ENCODE measurements at places on chromosomes 4 and X.

- DNase-seq = no peak
Measured at GRCh38 chrX:121864561-121864960, 817.2 kb downstream of the GLUD2 start.

- no peak for DNase-seq
Measured at GRCh38 chr4:182354867-182355266, 111.7 kb downstream of the TENM3 start.

- no peak for DNase-seq
Measured at GRCh38 chrX:9738151-9738550, 27.5 kb downstream of the GPR143 start.

GRCh38 chrX:41881166-41881565, 42.2 kb downstream of the CASK start:
- DNase-seq = no peak

GRCh38 chr4:189845145-189845846, 95.4 kb upstream of the FRG1 start:
- DNase-seq = no peak

- peak; percentile 38 for DNase-seq
Measured at GRCh38 chrX:49155243-49155899, 7.2 kb upstream of the MAGIX start.

GRCh38 chrX:108064613-108065012, 19.7 kb downstream of the VSIG1 start:
- no peak for DNase-seq

GRCh38 chrX:46788902-46789301, 30.0 kb upstream of the SLC9A7 start:
- DNase-seq = no peak

DNA sequence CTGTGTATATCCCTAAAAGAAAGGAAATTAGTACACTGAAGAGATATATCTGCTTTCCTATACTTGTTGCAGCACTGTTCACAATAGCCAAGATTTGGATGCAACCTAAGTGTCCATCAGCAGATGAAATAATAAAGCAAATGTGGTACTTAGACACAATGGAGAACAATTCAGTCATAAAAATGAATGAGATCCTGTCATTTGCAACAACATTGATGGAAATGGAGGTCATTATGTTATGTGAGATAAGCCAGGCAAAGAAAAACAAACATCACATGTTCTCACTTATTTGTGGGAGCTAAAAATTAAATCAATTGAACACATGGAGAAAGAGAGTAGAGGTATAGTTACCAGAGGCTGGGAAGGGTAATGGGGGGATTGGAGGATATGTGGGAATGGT, 611.9 kb downstream of the STPG2 start:
- DNase-seq = no peak

DNA sequence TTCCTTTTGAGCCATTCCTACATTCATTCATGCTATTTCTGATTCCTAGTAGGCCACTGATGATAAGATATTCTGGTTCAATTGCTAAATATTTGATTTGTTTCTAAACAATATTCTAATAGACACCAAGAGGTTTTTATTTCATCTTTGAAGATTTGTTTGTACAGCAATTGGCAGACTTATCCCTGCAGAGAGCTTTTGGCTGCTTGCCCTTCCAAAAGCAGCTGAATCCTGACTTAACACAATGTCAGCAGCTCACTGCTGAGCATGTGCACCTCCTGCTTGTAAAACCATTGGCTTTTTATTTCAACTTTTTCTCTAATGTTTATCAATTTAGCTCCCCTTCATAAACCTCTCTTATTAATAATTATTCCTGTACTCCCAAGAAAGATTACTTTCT, 45.3 kb downstream of the MMRN1 start:
- DNase-seq = no peak

- DNase-seq = no peak
Measured at GRCh38 chrX:77622233-77622632, 163.8 kb downstream of the ATRX start.

- no peak for DNase-seq
Measured at GRCh38 chr4:101973361-101973760, 182.8 kb downstream of the BANK1 start.

DNA sequence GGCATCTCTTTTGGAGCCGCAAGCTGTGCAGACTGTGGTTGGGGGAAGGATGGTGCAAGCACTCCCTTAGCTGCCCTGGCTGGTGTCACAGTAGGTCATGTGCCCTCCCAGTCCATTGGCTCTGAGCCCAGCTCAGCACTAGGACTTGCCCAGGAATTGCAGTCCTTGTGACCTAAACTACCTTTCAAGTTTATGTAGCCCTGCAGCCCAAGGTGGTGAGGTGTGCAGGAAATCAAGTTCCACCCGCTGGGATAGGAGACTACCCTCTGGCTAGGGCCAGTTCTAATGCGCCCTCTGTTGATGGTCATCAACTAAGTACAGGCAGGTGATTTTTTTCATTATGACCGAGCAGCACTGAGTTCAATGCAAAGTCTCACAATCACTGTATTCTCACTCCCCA, 335.2 kb downstream of the UBE2NL start:
- no peak for DNase-seq

DNA sequence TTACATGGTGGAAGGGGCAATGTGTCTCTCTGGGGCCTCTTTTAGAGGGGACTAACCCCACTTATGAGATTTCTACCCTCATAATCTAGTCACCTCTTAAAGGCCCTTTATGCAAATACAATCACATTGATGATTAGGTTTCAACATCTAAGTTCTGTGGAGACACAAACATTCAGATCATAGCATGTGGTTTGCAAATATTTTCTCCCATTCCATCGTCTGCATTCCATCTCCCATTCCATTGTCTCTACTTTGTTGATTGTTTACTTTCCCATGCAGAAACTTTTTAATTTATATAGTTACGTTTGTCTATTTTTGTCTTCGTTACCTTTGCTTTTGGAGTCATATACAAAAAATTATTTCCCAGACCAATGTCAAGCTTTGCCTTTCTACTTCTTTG, 927.5 kb upstream of the INTU start:
- no peak for DNase-seq

- DNase-seq = no peak
Measured at GRCh38 chr4:183321516-183321915, 710 bp downstream of the CLDN24 start.

GRCh38 chr4:76943129-76943620, 6.4 kb upstream of the SEPTIN11 start:
- DNase-seq = no peak

DNA sequence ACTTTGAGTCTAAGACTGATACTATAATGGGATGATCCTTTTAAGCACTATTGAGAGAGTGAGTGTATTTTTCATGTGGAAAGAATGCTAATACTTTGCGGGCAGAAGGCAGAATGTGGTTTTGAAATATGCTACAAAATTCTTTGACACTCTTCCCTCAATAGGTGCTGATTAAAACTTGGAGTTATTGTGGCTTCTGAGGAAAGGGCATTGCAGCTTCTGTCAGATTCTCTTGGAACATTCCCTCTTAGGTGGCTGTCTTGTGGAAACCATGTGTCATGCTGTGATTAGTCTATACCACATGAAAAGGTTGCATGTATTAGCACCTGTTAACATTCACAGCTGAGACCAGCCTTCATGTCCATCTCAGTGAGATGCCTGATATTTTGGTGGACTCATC, 547.0 kb downstream of the STIM2 start:
- DNase-seq = no peak

GRCh38 chr4:80268936-80269335, 2.5 kb downstream of the FGF5 start:
- no peak for DNase-seq

DNA sequence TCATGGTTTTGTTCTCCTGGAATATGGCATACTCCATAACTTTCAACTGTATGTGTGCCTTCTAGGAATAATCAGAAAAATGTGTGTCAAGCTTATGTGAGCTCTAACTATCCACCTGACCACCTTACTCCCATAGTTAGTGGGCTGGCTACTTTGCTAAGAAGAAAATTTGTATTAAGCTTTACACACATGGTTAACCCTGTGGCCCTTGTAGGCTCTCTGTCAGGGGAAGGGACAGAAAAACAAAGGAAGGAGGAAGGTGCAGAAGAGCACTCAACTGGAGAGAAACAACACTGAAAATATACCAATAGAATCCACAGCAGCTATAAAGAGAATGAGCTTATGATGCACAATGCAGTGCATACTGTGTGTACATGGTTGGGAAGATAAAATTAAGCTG, 84.6 kb downstream of the PPP3CA start:
- no peak for DNase-seq

GRCh38 chr4:2305766-2306501, 44.0 kb upstream of the MXD4 start:
- no peak for DNase-seq

DNA sequence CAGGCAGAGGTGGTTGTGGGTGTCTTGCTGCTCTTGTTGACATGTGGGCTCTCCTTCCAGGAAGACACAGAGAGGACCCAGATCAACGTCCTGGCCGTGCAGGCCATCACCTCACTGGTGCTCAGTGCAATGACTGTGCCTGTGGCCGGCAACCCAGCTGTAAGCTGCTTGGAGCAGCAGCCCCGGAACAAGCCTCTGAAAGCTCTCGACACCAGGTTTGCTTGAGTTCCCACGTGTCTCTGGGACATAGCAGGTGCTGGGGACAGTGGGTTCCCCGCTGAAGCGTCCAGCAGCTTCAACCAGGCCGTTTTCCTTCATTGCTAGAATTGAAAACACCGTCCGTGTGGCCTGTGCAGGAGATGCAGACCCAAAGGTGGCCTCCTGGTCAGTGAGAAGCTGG, 25.6 kb upstream of the MSANTD1 start:
- peak; percentile 46 for DNase-seq

- no peak for DNase-seq
Measured at GRCh38 chr4:125639182-125639621, 324.4 kb downstream of the FAT4 start.

GRCh38 chrX:88988796-88989195, 241.8 kb downstream of the CPXCR1 start:
- no peak for DNase-seq

DNA sequence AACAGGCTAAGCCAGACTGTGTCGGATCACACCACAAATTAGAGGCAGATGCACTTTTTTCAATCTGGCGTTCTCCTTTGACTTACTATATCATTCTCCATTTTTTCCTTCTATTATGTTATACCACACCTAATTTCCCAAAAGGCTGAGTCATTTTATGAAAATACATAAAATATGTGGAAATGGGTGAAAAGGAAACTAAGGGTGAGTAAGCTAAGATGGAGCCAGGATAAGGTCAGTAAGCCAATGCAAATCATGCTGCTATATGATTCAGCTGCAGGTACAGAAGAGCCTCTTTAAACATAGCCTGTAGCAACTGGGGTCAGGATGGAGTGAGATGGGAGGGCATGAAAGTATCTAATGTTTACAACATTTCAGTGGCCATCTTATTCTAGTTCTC, 94.0 kb upstream of the TEX13A start:
- no peak for DNase-seq

- no peak for DNase-seq
Measured at GRCh38 chr4:3875466-3875865, 109.3 kb downstream of the ADRA2C start.

- no peak for DNase-seq
Measured at GRCh38 chrX:76420237-76420636, 7.3 kb upstream of the MAGEE1 start.

- DNase-seq = no peak
Measured at GRCh38 chr4:16029262-16029661, 54.6 kb downstream of the PROM1 start.

DNA sequence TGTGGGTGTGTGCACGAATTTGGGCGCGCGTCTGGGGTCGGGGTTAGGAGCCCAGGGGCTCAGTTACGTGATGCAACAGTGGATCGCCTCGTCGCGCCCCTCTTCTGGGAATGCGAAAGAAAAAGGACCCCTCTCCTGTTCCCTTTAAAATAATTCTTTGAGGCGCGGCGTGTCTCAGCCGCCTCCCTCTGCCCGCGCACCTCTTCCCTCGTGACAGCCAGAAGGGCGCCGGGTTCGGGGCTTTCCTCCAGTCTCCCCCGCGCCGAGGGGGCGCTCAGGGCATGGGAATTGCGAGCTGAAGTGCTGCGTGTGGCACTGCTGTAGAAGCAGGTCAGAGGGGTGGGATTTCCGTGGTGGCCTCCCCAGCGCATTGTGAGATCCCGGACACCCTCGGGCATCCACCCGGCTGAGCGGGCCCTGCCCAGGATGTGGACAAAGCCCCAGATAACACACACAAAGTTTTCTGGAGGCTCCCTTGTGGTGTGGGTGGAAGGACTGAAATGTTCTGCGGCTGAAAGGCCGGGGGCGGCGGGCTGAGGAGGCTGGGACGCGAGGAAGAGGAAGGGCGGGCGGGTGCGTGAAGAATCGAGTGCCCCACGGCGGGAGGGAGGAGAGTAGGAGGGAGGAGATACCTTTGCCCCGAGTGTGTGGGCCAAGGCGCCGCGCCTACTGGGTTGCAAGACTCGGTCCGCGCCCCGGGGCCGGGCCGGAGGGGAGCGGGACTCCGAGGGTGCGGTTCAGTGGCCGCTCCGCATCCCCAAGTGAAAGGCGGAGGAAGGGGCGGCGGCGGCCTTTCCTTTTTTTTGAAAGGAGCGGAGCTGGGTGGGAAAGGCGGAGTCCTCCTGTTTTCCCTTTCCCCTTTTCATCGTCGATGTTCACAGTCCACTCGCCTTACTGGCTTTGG, 752 bp downstream of the SEPTIN11 start:
- peak; percentile 76 for DNase-seq

DNA sequence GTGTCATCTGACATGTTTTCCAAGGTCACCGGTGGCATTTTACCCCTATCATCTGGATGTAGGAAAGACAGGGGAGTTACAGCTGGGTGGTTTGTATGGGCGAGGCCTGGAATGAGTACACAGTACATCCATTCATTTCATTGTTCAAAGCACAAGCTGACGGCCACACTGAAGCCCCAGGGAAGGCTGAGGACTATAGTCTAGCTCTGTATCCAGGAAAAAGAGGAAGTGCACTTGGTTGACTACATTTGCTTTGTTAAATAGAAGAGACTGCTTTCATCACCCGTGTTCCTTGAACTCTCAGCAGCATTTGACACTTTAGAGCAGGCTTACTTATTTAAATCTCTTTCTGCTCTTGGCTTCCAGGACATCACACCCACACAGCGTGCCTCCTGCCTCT, 1041.0 kb upstream of the TENM3 start:
- no peak for DNase-seq

DNA sequence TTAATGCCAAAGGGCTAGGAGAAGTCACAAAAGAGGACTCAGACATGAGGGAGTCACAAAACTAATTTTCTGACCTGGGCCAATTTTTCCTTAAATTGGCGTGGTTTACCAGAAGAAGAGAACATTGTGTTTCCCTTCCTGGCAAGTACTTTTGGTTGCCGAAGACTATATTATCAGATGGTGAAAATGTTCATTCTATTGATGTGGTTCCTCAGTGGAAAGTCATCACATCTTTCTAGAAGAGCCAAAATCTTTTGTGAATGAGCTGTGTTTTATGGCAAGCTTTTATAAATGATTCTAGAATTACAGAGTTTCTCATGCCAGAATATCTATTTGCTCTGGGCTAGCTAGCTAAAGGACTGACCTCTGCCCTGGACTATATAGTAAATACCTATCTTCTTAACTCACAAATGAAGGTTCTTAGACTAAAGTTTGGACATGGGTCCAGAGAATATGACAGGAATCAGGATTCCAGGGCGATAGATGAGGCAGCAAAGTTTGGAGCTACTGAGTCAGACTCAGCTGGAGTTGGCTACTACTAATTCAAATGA, 288.9 kb downstream of the IL1RAPL2 start:
- no peak for DNase-seq

- no peak for DNase-seq
Measured at GRCh38 chrX:17053502-17053901, 107.0 kb downstream of the REPS2 start.
